ENCODE measurements at places on chromosomes 2 and 18. TPM values are rescaled to one million over a fixed set of nuclear protein-coding genes. Genes with fewer than 3 reads are reported as not detected.

RESP18 gene
- not detected for total RNA-seq

KRTCAP3 gene
- total RNA-seq, result 7.1 TPM

TMEM17 gene
- 0.50 TPM for total RNA-seq

AMMECR1L gene
- total RNA-seq, result 6.4 TPM

- no peak for DNase-seq
Observed at GRCh38 chr18:77524909-77525308, 275.3 kb downstream of the GALR1 start.

BMP10 gene
- 6.1 TPM for total RNA-seq

All from left lobe of liver (tissue), 2 donors.